ENCODE measurements at places on chromosomes 16 and 17. TPM values are rescaled to one million over a fixed set of nuclear protein-coding genes. Genes with fewer than 3 reads are reported as not detected.

Gene MEIOB
- not detected for total RNA-seq

Gene CCL14
- not detected for total RNA-seq

Gene AKAP1
- 13.8 TPM for total RNA-seq

Gene WFDC1
- not detected for total RNA-seq

Gene TAT
- not detected for total RNA-seq

Gene ALDH3A1
- total RNA-seq, result 0.32 TPM

Gene CD300A
- total RNA-seq, result 28.2 TPM

Gene PRMT7
- 63.9 TPM for total RNA-seq

Gene CACNG3
- total RNA-seq, result not detected

Gene KCNG4
- total RNA-seq, result not detected

Gene RNFT1
- 15.1 TPM for total RNA-seq

Gene KCNJ12
- total RNA-seq, result 2.6 TPM

Gene HES7
- 0.97 TPM for total RNA-seq

Gene C16orf87
- total RNA-seq, result 20.6 TPM

Gene ADAM11
- 1.9 TPM for total RNA-seq

Gene SEZ6
- not detected for total RNA-seq

Gene FAHD1
- 16.2 TPM for total RNA-seq

Gene COG7
- 31.3 TPM for total RNA-seq

Gene KRTAP9-8
- total RNA-seq, result not detected

Gene HLF
- total RNA-seq, result not detected

Gene PRSS8
- total RNA-seq, result 80.1 TPM

Gene SCNN1G
- 0.09 TPM for total RNA-seq

Gene ICAM2
- 0.75 TPM for total RNA-seq

Gene GAST
- not detected for total RNA-seq

Gene MAPK7
- total RNA-seq, result 53.4 TPM

Gene TPSD1
- not detected for total RNA-seq

Gene KRT15
- 0.57 TPM for total RNA-seq

Gene KRTAP2-1
- not detected for total RNA-seq

Gene PSMB3
- 197 TPM for total RNA-seq

Gene PRDM7
- not detected for total RNA-seq

Gene MYH2
- total RNA-seq, result not detected

Gene INO80E
- total RNA-seq, result 72.2 TPM

Gene CES1
- 1.3 TPM for total RNA-seq

Gene CALB2
- total RNA-seq, result not detected

Data from endodermal cell (in vitro differentiated cells).